IPS DF 19.7 (cell line): ENCODE measurements at places on chromosomes 7 and 10.

DNA sequence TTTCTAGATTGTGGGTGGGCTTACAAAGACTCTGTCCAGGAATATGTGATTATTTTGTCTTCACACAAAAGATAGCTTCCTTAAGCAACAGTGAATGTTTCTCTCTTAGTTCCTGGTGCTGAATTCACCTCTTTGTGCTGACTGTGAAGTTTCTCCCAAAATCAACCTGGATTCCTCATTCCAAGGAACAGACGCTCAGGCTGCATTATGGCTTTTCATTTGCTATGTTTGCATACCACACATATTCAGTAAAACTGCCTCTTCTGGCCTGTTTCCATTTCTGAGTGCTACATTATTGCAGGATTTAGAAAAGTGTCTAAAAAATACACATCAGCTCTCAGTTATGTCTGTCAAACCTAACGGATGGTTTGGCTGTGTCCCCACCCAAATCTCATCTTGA lies 21.5 kb downstream of the MACROH2A2 start:
- DNase-seq: no peak

GRCh38 chr7:726854-727103 lies 280 bp downstream of the DNAAF5 start:
- DNase-seq: no peak

DNA sequence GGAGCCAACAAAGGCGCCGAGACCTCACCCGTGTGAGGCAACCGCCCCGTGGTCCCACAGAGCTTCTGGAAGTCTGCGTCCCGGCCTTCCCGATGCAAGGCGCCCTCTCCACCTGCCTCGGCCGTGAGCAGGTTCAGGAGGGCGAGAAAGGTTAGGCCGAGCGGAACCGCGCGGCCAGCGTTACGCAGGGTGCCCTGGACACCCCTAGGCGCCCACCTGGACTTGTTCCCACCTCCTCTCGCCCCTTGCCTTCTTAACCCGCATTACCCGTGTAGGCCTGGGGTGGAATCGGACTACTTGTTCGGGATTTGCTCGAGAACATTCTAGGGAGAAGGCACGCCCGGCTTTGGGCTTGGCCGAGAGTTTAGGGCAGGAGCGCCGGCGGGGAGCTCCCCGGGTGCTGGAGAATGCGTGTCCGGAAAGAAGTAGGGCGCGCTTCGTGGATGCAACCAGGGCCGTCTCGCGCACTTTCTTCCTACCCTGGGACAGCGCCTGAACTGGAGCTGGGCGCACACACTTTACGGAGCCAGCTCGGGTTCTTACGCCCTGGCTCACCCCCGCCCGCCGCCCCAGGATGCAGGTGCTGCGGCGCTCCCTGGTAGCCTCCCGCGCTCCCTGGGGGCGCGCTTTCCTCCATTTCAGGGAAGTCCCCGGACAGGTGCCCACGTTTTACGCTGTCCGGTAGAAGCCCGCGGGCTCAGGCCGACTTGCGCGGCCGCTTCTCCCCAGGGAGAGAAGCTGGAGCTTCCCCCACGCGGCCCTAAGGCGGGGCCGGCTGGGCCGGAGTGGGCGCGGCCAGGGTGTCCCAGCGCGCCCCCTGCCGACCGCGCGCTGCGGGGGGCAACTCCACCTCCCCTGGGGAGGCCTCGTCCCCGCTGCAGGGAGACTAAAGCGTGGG lies 74.5 kb downstream of the INSIG1 start:
- no peak for DNase-seq

GRCh38 chr10:62843600-62843999 lies 27.4 kb upstream of the EGR2 start:
- DNase-seq: no peak

- no peak for DNase-seq
Measured at GRCh38 chr7:17166824-17167379, 131.6 kb upstream of the AHR start.

DNA sequence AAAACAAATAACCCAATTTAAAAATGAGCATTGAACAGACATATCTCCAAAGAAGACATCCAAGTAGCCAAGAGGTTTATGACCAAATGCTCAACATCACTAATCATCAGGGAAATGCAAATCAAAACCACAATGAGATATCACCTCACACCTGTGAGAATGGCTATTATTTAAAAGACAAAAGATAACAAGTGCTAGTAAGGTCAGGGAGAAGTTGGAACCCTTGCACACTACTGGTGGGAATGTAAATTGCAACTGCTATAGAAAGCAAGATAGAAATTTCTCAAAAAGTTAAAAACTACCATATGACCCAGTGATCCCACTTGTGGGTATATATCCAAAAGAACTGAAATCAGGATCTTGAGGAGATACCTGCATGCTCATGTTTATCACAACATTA lies 49.5 kb downstream of the SGMS1 start:
- DNase-seq: no peak

- DNase-seq: no peak
Measured at GRCh38 chr10:125066764-125067450, 93.5 kb downstream of the CTBP2 start.

- no peak for DNase-seq
Measured at GRCh38 chr10:132630666-132631337, 93.2 kb downstream of the INPP5A start.

GRCh38 chr10:46298477-46299285 lies 11.9 kb downstream of the ANTXRL start:
- DNase-seq: no peak

- DNase-seq: no peak
Measured at GRCh38 chr7:139618482-139619366, 95.2 kb downstream of the CLEC2L start.

- DNase-seq: no peak
Measured at GRCh38 chr10:94500063-94500462, 45.5 kb upstream of the HELLS start.

DNA sequence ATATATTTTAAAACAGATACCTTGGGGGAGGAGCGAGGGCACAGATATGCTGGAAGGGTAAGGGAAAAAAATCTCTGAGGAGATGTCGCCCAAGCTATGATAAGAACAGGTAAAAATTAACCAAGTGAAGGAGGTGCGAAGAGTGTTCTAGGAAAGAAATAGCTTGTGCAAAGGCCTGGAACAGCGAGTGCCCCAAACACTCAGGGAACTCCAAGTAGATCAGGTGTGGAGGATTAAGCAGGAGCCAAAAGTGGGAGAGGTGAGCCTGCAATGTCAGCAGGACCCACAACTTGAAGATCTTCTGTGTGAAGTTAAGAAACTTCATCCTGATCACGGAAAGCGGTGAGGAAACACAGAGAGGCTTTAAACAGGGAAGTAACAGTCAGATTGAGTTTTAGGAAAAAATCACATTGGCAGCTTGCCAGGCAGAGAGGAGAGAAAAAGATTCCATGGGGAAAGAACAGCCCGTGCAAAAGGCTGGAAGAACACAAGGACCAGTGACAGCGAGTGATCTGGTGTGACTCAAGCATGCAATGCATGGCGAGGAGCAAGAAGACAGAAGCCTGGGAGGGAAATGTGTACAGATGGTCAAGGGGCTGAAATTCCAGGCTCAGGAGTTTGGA lies 30.7 kb downstream of the FGF8 start:
- no peak for DNase-seq

GRCh38 chr10:26374426-26374825 lies 63.7 kb upstream of the APBB1IP start:
- no peak for DNase-seq

GRCh38 chr10:14687340-14687739 lies 87.4 kb downstream of the FAM107B start:
- no peak for DNase-seq

DNA sequence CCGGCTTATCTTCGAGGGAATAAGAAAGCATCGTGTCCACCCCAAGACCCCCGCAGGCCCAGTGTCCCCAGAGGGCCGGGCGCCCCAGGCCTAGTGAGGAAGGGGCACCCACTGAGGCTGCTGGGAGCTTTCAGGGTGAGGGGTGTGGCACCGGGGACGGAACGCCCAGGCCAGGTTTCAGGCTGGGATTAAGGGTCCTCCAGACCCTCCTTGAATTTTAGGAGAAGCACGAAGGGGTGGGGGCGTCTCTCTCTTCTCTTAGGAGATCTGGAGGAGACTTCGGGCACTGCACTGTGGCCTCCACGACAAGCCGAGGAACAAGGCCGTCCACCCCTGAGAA lies 96.8 kb downstream of the PDGFA start:
- no peak for DNase-seq

DNA sequence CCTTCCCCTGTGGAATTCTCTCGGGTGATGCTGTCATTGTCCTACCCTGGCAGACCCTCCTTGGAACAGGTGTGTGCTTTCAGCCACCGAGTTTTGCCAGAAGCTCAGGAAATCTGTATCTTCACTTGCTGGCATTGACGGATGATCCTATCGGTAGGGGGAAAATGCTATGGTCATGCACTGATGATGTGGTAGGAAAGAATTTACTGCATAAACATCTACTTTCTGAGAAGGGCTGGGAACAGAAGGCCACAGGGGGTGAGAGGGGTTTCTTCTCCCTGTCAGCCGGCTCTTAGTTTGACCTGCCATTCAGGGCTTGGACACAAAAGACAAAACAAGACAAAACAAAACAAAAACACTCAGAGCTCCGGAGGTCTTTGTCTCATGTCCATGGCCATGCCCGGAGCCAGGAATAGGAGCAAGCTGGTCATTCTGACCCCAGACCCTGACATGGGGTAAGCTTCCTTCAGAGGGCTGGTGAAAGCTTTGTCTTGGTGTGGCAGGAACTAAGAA lies 43.6 kb upstream of the CARD11 start:
- no peak for DNase-seq

DNA sequence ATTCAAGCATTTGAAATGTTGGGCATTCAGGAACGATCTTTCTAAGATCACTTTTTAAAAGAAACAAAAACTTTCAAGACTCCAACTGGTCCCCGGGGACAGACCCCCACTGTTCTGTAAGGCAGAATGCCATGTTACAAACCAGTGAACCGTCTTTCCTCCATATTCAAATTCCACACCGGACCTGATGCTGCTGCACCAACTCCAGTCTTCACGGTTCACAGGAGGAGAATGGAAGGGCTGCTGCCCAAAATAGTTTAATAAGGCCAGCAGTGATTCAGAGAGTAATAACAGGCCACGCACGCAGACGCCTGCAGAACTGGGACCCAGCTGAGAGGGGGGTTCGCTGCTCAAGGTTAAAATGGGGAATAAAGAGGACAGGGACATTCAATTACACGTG lies 47.2 kb downstream of the OSBPL3 start:
- no peak for DNase-seq
